MV-4-11 (cell line): ENCODE measurements at places on chromosomes 2 and 18.

DNA sequence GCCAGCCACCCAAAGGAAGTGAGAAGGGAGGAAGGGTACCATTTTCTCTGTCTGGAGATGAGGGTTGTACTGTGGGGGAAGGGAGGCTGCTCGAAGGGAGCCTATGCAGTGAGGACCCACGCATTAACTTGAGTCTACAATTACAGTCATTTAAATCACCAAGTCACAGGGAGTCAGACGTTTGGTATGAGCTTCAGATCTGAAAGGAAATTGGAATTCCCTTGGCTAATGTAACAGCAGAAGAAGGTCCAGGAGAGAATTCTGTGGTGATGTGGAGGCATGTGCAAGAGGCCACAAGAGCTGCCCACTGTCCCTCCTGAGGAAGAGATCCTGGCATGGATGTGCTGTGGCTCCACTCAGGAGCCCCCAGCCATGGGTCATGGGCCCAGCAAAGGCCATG is 22.5 kb downstream of the DAPL1 start:
- no peak for DNase-seq

DNA sequence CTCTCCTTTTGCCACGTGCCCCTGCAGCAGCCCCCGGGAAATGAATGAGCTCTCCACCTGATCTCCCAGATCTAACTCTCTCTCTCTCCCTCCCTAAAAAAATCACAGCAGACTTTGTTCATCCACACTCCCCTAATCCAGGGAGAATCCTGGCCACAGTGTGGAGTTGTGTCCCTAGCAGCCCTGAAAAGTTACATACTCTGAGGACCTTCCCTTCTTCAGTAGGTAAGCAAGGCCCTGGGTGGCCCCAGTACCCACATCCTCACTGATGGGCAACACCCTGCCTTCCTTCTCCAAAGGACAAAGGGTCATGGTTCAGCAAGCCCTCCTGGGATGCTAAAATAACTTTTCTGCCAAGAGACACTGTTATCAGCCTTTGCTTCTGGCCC is 76.9 kb upstream of the GLI2 start:
- DNase-seq = no peak

DNA sequence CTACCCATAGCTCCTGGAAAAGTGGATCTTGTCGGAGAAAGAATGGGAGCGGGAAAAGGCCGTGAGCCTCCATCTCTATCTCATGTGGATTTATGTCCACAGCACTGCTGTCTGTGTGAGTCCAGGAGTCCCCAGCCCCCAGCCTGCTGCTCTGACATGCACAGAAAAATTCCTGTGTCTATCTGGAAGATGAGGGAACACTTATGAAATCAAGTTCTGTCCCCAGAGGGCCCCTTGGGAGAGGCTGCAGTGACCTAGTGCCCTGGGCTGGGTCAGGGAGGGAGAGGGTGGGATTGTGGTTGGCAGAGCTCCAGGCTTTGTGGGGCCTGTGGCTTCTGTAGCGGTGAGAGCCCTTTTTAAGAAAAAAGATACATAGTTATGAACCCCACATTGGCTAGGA is 37.6 kb downstream of the HJURP start:
- no peak for DNase-seq

DNA sequence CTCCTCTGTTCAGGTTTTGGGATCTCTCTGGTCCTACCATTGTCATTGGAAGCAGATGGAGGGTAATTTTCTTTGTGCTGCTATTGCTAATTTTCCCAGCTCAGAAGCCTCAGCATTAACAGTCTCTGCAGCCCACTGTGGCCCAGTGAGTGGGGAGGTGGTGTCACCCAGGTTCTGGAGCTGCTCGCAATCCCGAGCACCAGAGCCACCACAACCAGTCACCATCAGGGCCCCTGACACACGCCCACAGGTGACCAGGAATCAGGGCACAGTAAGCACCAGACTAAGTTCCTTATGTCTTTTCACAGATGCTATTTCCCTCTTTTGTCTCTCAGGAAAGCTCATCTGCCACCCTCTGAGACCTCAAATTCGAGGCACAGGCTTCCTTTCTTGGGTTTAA is 87.9 kb downstream of the SEPTIN10 start:
- no peak for DNase-seq

DNA sequence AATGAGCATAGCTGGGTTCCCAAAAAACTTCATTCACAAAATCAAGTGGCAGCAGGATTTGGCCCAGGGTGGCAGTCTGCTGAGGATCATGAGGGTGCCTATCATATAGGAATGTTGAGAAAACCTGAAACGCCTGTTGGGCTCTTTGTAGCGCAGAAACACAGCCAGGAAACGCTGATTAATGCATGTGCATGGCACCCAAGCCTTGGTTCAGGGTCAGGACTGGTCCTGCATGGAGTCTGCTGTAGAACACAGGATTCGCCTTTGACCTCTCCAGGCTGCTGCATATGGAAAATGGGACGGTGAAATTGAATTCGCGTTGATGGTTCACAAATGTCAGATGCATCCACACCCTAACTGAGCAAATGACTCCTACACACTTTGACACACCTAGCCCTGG is 227.9 kb upstream of the COPS8 start:
- DNase-seq = no peak

GRCh38 chr18:45851161-45851925 is 25.9 kb downstream of the SIGLEC15 start:
- no peak for DNase-seq

GRCh38 chr2:100199421-100199820 is 57.0 kb upstream of the AFF3 start:
- DNase-seq = no peak

DNA sequence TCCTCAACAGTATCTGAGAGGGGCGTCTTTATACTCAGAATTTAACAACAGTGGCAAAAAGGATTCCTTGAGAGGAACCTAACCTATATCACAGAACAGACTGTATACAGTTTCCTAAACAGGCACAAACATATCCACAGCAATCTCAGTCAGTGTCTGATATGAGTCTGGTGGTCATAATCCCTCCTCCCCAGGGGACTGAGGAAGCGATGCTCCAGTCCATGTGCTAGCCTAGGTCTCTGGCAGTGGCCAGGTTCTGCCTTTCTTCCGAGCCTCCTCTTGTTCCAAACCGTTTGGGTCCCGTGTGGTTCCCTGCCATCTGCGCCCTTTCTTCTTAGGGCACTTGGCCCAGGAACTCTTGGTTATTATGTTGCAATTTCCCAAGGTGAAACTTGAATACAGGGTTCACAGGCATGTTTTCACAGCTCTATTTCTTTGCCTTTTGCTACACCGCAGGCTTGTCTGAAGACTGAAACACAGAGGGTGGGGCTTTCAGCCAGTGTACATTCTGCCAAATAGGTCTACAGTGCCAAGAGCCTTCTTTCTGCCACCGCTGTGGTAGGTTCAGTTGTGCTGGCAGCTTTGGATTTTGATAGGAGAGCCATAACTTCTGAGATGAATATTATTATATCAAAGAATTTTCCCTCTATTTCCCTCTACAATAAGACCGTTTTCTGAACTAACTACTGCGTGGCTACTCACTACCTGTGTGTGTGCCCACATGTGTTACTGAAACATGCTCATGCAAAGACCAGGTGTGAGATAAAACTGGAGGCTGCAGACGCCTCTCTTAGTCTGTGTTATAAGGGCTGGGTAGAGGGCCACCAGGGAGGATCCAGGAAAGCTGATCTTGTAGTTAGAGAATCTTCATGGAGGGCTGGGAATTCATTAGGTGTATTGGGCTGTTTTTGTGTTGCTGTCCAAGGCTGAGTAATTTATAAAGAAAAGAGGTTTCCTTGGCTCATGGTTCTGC is 75.0 kb upstream of the HAAO start:
- DNase-seq = no peak

GRCh38 chr2:88590998-88591613 is 36.2 kb downstream of the EIF2AK3 start:
- peak; percentile 52 for DNase-seq

- peak; percentile 3 for DNase-seq
These were observed 140.4 kb downstream of the RBMS1 start for GRCh38 chr2:160353166-160353565.

DNA sequence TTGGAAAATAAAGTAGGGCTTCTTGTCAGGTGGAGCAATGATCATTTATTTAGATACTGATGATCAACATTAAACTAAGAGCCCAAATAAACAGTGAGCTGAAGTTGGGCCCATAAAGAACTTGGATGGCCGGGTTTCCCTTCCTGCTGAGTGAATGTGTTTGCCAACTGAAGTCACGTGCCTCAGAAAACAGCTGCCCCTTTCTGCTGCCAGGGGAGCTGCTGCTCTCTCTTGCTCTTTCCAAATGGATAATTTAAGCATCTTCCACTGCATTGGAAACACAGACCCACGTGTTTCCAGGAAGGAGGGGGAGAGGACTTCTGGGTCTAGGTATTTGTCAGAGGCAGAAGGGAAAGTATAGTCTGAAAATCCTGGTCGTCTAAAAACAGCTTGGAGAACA is 22.9 kb upstream of the NCKAP5 start:
- DNase-seq = no peak

DNA sequence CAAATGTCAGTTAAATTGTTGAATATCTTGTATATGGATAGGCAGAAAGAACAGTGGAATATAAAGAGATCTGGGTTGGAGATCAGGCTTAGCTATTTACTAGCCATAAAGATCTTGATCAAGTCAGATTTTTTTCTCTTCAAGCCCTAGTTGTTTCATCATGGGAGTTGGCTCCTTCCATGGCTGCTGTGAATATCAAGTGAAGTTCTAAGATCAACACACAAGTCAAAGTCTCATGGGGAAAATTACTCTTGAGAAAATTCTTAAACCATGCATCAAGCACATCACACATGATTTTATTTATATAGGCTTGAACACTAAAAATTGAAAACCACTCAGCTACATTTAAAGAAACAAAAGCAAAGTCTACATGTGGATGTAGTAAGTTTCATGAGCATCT is 79.8 kb downstream of the C1D start:
- no peak for DNase-seq

GRCh38 chr2:102489646-102490045 is 16.6 kb downstream of the SLC9A4 start:
- peak; percentile 26 for DNase-seq
